ENCODE measurements at places on chromosomes 6 and 20.

DNA sequence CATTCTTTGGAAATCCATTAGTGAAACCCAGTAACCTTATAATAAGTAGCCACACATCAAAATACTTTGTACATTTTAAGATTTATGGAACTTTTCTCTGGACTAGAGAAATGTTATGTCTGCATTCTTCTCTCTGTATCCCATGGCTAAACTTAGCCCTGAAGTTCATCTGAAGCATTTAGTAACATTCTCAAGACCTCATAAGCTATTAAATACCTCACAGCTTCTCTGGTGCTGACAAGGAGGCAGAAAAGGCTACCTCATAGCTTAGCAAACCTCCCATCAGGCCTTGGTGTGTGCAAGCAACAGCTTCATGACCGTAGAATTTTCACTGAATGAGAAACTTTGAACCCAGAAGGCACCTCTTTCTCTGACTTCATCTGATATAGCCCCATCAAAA lies 38.9 kb upstream of the HDGFL1 start:
- no peak for DNase-seq

DNA sequence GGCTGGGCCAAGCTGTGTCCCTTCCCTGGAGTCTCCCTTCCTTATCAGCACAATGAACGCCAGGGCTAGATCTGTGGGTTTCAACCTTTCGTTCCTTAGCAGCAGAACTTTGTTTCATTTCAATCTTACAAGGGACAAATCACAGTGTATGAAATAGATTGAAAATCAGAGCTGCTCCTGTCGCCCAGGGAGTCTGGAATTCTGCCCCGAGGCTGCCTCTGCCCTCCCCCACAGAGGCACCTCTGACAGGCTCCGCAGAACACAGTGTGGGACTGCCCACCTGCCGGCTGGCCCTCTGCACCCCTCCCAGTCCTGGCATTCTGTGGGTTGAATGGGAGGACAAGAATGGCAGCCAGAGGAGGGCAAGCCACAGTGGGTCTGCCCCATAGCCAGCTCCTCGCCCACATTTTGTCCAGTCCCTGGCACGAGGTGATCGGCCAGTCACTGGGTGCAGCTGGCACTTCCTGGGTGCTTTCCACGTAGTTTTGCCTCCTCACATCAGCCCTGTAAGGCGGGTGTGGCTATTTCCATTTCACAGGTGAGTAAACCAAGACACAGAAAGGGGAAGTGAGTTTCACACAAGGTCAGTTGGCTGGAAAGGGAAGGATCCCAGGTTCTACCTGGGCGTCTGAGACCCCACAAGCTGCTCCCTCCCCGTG lies 26.1 kb downstream of the MANBAL start:
- DNase-seq = no peak

DNA sequence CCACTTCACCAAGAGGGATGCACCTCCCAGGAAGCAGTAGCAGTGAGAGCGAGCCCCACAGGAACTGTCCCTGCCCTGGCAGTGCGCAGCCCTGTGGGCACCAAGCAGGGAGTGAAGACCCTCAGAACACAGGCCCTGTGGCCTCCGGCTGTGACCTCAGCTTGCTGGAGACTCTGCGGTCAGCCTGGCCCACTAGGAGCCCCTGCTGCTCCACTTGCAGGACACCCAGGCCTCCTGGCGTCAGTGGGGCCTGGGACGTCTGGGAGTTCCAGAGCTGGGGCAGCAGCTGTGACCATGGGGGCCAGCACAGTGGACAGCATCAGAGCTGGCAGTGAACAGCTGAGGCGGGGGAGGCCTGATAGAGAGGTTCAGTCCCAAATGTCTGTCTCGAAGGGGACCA lies 28.3 kb downstream of the PXDC1 start:
- DNase-seq = no peak

DNA sequence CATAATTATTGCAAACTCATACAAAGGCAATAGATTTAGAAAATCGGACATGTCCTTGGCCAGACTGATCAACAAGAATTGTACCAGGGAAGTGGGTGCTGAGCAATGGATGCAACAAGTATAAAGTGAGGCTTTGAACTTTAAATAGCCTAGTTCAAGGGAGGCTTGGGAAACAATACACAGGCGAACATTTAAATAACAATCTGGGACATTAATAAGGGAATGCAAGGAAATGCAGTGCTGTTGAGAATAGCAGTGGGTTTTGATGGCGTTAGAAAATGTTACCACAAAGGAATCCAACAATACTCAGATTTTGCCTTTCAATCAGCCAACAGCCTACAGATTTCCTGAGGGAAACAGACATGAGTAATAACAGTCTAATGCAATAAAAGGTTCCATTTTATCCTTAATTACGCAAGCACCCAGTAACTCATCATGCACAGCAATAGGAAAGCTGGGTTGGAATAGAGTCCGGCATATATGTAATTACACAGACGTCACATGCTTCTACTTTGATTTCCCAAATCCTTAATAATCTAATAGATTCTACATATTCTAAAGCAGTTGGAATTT lies 134.6 kb downstream of the PHACTR1 start:
- no peak for DNase-seq

- no peak for DNase-seq
Measured at GRCh38 chr6:69985180-69985579, 118.8 kb downstream of the COL19A1 start.

- DNase-seq = no peak
Measured at GRCh38 chr6:47428746-47429664, 48.6 kb upstream of the CD2AP start.

DNA sequence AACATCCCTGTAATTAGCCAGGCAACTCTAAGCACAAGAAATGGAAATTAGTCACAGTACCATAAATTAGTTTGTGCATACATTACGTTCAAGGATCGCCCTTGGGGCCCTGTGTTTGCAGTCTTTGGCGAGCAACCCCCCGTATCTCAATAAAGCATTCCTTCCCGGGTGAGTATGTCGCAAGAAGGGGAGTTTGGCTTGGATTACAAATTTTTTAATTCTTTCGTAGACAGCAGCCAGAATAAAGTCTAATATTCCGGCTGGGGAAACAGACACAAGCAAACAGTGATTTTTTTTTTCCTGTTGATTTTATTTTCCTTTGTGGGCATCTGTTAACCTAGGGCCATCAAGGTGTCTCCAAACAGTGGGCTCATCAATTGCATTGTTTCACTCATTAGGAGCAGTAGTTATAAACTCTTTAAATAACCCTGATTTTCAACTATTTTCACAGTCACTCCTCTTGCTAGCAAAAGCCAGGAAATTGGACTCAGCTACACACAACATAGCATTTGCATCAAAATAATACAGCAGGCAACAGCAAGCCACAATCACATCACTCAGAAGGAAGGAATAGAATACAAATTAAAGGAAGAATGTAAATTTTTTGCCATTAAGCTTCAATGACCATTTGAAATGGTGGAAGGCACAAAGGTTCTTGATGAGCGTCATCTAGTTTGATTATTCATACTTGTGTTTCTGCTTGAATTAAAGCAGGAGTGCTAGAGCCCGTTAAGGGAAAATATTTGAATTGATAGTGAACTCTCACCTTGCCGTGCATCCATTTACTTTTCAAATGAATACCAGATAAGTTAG lies 85.3 kb downstream of the LINC00237 start:
- no peak for DNase-seq

DNA sequence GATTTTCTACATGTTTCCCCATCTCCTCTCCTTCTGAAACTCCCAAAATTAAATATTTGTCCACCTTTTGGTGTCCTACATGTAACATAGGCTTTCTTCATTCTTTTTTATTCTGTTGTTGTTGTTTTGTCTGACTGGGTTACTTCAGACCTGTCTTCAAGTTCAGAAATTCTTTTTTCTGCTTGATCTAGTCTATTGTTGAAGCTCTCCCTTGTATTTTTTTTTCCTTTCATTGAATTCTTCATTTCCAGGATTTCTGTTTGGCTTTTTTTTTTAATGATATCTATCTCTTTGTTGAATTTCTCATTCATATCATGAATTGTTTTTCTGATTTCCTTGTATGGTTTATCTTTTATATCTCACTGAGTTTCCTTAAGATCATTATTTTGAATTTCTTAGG lies 20.6 kb upstream of the LGSN start:
- no peak for DNase-seq

GRCh38 chr6:116542426-116542825 lies 3.1 kb downstream of the TRAPPC3L start:
- DNase-seq = no peak

DNA sequence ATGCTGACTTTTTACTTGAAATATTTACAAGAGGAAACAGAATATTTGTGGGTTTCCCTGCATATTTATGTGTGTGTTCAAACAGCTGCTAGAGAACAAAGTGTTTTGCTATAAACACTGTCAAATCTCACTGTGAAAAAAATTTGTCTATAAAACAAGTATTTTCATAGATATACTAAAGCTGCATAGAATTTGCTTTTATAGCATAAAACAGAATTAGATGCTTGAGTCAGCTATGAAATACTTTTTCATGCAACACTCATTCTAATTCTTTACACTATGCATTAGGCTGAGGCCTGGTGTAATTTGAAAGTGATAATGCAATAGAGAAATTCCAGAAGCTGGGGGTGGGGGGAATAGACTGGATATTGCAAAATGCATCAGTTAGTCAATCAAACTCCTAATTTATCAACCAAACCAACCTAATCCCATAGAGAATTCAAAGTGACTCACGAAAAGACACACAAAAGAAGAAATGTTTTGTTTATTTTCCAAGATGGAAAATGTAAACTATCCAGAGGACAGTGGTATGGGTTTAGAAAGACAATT lies 148.2 kb downstream of the LAMA2 start:
- no peak for DNase-seq

- DNase-seq = peak; percentile 87
Measured at GRCh38 chr20:59207742-59208357, 44.2 kb downstream of the ZNF831 start.

- no peak for DNase-seq
Measured at GRCh38 chr6:73932866-73933265, 236.9 kb downstream of the CD109 start.

- DNase-seq = no peak
Measured at GRCh38 chr6:83057705-83058321, 7.8 kb downstream of the UBE3D start.

DNA sequence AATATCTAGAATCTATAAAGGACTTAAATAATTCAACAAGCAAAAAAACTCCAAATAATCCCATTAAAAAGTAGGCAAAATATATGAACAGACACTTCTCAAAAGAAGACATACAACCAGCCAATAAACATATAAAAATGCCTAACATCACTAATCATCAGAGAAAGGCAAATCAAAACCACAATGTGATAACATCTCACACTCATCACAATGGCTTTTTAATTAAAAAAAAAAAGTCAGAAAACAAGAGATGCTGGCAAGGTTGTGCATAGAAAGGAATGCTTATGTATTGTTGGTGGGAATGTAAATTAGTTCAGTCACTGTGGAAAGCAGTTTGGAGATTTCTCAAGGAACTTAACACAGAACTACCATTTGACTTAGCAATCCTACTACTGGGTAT lies 979.6 kb upstream of the MAP3K7 start:
- DNase-seq = no peak

DNA sequence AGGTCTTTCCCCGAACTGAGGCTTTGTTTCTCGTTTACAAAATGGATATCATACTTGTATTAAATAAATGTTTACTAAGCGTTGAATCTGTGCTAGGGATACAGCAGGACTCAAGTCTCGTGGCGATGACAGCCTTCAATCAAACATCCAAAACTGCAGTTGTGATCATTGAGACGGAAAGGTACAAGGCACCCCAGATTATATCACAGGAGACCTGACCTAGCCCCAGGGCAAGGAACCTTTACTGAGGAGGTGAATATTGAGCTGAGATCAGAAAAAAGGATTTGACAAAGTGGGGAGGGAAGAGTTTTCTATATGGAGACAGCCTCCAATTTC lies 476 bp downstream of the AAR2 start:
- no peak for DNase-seq

DNA sequence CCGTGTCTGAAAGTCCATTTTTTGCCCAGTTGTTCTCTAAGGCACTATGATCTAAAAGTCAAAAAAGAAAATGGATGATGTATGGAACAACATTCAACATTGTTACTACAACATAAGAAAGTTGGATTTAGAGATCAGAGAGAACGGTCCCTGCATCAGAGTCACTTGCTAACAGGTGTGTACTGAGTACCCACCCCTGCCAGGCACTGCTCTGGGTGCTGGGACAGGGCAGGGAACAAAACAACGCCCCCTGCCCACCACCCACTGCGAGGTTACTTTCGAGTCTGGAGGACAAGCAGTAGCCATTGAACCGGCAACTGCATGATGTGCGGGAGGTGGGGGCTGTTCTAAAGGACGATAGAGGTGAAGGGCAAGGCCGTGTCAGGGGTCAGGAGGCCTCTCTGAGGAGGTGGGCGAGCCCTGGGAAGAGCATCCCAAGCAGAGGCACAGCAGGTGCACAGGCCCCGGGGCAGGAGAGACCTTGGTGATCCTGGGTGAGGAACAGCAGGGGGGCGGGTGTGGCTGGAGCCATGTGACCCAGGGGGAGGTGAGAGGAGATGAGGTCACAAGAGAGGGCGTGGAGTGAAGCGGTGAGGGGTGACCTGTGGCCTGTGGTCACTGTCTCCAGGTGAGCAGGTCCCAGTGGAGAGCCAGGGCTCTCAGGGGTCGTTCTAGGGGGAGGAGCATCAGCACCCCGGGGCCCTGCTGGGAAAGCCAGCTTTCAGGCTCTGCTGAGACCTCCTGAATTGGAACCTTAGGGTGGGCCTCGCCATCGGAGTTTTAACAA lies 197.5 kb upstream of the SULF2 start:
- DNase-seq = no peak

- DNase-seq = no peak
Measured at GRCh38 chr6:43851204-43851865, 81.3 kb downstream of the VEGFA start.

GRCh38 chr6:4134841-4135664 lies at the start of gene ECI2:
ECI2 (minus strand) TSS chr6:4135575; CDS start chr6:4135560, 15 bp downstream.
- peak; percentile 80 for DNase-seq

DNA sequence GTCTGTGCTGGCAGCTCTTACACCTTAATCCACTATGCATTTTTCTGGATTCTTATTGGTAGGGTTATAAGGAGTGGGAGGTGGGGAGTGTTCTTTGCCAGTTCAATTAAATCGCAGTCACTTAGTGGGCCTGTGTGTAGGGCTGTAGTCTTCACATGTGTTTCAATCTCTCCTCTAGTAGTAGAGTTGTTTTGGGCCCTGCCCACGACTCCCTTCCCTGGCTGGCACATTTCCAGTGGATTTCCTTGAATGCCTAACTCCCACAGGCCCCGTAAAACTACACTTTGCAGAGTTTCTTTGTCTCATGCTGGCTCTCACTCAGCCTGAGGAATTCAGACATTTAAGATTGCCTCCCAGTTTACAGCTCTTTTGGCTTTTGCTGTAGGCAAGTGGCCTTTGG lies 414.0 kb upstream of the OPRM1 start:
- no peak for DNase-seq

GRCh38 chr6:157461000-157461915 lies 80.3 kb downstream of the ZDHHC14 start:
- peak; percentile 76 for DNase-seq

GRCh38 chr20:31260326-31260932 lies 3.0 kb downstream of the DEFB115 start:
- no peak for DNase-seq
